ENCODE measurements at places on chromosomes 1 and 21.

DNA sequence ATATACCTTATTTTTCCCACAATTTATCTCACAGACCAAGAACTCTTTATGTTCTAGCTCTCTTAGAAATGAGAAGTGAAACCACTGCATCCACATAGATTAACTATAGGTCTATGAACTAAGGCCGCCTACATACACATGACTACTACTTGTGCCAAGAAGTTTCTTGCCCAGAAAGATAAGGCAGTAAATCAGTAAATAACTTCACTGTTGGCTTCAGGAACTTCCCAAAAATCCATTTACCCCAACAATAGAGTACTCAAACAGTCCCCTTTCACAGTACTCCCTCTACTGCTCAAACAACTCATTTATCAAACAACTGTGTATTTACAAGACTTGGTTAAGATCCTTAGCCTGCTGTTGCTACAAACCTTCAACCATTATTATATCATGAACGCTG is 96.5 kb downstream of the NME7 start:
- DNase-seq = peak; percentile 12

DNA sequence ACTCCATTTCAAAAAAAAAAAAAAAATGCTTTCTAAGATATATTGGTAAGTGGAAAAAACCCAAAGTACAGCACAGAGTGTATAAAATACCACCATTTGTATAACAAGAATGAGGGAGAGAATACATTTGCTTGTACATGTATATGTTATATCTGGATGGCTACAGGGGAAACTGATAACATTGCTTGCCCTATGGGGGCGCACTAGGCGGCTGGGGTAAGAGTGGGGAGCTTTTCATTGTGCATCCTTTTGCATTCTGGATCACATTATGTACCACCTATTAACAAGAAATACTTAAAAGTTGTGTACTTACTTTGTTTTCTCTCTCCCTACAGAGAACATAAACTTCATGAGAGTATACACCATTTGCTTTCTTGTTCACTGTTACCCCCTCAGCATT is 28.6 kb upstream of the OPRD1 start:
- no peak for DNase-seq

- no peak for DNase-seq
Measured at GRCh38 chr1:178472531-178472930, 24.2 kb downstream of the CLEC20A start.

DNA sequence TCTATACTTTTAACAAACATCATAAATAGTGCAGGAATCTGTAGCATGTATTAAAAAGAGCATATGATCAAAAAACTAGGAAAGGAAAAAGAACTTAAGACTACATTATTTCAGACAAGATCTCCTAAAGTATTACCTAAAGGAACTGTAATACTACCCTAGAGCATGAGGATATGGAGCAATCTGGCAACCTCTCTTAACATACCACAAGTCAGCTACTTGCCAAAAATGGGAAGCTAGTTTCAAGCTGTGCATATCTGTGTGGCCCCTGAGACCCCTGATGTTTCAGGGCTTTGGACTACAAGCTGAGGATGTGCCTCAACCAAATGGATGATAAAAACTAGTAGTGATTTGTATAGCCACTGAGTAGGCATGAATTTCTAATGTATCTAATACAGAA is 525.6 kb downstream of the PTBP2 start:
- DNase-seq = peak; percentile 51

- DNase-seq = peak; percentile 69
Measured at GRCh38 chr1:243842978-243843511, 7.0 kb downstream of the AKT3 start.

DNA sequence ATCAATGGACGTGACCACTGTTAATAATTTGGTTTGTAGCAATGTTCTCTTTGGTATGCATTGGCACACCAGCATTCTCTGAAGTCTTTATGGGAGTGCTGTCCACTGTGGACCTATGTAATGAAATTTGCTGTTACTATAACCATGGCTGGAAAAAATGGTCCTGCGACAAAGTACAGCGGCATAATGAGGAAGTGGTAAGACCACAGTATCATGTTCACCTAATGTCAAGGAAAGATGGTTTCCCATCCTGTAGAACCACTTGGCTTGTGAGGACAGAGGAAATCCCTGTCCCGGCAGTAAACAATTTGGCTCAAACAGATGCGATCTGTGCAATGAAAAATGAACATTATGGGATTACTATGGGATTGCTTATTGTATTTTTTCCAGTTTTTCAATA is 173.9 kb upstream of the IVNS1ABP start:
- no peak for DNase-seq

GRCh38 chr1:236945002-236945401 is 59.2 kb downstream of the MT1HL1 start:
- no peak for DNase-seq

- no peak for DNase-seq
Measured at GRCh38 chr1:192260076-192260475, 56.7 kb upstream of the RGS21 start.

DNA sequence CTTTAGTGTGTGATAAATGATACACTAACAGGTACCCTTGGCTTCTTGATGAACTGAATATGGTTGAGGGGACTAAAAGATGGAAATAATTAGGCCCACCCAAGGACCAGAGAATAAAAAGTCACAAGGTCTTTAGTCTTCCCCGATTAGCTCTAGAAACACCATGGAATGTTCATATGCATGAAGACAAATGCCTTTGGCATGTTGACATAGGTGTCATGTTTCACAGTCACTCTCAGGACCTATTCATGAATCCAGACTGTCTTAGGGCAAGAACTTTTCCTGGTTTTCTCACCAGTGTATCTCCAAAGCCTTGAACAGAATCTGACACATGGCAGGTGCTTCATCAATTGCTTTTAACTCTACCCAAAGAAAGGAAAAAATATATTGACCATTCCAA is 412.8 kb downstream of the AJAP1 start:
- no peak for DNase-seq

DNA sequence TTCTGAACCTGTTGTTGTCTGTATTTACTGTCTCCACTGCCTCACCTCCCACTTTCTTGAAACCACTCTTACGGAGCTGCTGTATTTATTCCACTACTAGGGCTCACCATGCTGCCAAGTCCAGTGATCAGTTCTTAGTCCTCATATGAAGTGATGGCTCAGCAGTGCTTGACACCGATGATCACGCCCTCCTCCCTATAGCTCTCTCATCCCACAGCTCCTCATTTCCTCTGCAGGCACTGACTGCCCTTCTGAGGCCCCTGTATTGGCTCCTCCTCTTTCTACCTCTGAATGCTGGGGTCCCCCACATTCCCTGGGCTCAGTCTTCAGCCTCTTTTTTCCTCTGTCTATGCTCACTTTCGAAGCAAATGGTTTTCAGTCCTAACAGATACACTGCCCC is 3.4 kb downstream of the CLCA1 start:
- DNase-seq = no peak

GRCh38 chr21:38258521-38259485 is 2.0 kb downstream of the KCNJ15 start:
- DNase-seq = no peak

GRCh38 chr1:182768963-182769362 is 20.6 kb upstream of the NPL start:
- peak; percentile 63 for DNase-seq

- no peak for DNase-seq
Measured at GRCh38 chr1:3607703-3608065, 3.6 kb downstream of the MEGF6 start.

DNA sequence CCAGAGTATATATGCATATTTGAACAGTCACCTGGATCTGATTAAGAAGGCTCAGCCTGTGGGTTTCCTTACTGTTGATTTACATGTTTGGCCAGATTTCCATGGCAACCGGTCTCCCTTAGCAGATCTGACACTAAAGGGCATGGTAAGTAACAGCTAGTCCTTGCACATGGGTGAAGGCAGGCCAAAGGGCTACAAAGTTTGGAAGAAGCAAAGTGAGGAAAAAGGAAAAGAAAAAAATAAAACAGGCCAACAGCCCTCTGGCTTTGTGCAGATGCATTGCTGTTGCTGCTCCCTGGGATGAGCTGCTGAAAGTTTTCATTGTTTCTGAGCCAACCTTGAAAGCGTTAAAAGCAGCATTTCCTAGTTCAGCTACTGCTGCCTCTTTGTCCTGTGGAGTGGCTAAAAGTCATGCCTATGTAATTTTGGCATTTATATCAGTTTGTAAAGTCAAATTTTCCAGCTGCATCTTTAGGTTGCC is 176.5 kb upstream of the HOOK1 start:
- DNase-seq = no peak

DNA sequence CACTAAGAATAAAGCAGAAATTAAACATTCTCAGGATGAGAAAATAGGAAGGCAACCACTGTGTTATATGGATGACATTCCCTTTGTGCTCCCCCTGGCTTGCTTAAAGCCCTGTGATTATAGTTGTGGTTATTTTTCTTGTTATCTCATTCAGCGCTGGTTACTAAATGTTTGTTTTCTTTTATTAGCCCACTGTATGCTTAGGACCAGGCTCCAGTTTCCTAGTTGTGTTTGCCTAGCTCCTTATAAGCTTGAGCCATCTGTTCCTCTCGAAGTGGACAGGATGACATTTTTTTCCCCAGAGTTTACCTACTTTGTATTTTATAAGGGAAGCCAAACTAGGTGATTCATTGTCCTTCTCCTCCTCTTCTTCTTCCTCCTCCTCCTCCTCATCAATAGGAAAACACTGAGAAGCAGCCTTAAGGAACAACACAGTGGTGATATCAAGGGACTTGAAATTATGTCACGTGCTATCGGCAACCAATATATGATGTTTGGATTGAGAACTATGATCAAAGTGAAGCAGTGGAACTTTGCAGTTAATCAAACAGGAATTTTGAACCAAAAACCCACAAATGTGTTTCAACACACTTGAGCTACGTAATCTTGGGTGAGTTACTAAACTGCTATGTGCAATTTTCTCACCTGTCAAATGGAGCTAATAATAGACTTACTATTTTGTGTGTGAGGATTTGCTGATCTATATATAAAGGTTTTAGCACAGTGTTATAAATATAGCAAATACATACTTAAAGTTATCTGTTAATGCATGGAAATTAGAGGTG is 35.1 kb upstream of the RGS7 start:
- peak; percentile 47 for DNase-seq

DNA sequence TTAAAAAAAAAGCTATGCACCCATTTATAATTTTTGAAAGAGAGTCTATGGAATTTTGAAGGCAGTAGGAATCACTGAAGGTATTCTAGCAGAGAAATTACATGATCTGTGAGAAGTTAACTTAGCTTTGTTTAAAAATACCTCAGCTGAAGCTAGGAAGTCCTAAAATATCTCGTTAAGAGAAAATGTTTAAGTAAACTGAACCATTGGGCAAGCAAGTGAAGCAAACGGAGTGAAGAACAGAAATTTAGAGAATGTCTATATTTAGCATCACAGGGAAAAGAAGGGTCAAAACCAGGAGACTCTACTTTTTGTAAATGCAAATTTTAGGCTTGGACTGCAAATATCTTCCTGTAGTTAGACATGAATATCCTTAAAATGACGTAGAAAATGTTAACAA is 230.8 kb downstream of the HMCN1 start:
- no peak for DNase-seq

DNA sequence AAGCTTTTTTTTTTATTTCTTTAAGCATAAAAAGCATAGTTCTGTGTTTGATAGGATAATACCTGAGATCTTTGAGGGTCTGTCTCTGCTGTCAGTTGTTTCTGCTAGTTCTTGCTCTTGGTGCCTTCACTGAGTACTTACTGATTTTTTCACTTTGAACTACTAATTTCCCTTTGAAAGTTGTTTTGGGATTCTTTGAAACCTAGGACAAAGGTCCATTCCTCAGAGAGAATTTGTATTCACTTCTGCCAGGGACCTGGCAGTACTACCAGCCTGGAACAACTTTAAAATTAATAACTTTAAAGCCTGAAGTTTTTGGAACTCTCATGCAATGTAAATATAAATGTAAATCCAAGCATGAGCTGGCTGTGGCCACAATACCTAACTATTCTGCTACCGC is 190.1 kb downstream of the TM2D1 start:
- DNase-seq = no peak

DNA sequence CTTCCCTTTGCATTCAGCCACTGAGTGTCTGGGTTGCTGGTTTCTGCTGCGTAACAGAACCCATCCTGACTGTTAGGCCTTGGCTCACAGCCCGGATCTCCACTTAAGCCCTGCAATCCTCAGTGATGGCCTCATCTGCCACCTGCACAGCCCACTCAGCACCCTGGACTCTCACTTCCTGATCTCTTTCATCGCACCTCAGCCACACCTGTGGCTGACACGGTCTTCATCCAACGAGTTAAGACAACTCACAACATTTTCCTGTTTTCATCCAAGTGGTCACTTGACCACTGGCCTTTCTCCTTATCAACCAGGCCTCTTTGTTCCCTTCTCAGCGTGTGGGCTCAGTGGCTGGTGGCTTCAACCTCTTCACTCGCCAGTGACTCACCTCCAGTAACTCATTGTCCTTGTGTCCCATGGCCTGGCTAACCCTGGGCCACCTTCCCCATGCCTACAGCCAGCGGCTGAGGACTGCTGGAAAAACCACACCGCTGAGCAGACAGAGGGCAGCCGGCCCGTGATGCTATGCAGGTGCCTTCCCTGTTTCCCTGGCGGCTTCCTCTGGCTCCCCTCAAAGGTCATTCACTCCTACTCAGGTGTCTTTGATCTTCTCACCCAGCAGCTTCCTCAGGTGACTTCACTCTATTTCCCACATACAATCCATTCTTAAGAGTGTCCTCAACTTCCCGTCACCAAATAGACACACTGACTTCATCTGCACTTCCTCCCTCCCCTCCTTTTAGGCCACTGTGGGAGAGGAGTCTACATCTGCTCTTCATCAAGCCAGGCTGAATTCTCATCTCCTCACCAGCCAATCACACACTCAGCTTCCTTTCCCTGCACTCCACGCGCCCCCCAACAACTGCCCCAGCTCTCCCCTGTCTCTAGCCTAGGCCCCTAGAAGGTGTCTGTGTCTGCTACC is 19.9 kb upstream of the EDN2 start:
- DNase-seq = peak; percentile 70

DNA sequence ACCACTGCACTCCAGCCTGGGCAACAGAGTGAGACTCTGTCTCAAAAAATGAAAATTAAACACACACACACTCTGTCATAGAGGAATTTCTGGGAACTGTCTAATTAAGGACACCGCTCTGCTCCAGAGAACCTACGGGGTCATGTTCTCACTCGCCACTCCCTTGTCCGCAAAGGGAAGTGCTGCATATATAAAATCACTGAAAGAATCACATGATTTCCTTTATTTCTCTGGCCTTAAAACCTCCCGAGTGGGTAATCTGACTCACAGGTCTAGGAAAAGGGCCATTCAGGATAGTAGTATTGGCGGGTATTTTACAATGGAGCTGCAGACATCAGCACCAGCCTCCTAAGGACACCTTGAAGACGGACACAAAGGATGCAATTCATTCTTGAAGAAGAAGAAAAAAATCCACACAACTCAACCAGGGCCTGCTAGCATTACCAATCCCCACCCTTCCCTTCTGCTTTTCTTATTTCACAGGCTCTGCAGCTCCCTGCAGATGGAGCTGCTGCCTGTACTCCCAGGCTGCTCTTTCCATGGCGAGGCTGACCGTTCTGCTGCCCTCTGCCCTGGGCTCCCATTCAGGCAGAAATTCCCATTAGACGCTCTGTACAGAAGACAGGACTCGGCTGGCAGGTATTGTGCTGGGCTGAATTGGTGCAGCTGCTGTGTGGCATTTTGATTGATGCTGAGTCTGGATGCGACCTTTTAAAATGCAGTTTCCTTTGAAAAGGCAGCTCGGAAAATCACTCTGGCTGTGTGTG is 53.3 kb upstream of the FAM89A start:
- DNase-seq = no peak

- no peak for DNase-seq
Measured at GRCh38 chr1:116104667-116105066, 6.5 kb upstream of the MAB21L3 start.

Measured in MCF 10A (cell line).